ENCODE measurements at places on chromosomes 7 and 10. TPM values are rescaled to one million over a fixed set of nuclear protein-coding genes. Genes with fewer than 3 reads are reported as not detected.
A peak's percentile ranks its signal among the peaks of the same experiment; 100 is the strongest.

GRCh38 chr10:11782793-11783557 lies 40.2 kb upstream of the PROSER2 start:
- H3K4me3 ChIP-seq = no peak overlapping the region
- no peak overlapping the region for H3K27ac ChIP-seq
- H3K36me3 ChIP-seq = no peaks in the 10 kb centered on the region
- H3K27me3 ChIP-seq = peaks cover 5% of the 10 kb centered on the region
- H3K4me1 ChIP-seq = peaks cover 4% of the 10 kb centered on the region
- DNase-seq = peak; percentile 3

DNA sequence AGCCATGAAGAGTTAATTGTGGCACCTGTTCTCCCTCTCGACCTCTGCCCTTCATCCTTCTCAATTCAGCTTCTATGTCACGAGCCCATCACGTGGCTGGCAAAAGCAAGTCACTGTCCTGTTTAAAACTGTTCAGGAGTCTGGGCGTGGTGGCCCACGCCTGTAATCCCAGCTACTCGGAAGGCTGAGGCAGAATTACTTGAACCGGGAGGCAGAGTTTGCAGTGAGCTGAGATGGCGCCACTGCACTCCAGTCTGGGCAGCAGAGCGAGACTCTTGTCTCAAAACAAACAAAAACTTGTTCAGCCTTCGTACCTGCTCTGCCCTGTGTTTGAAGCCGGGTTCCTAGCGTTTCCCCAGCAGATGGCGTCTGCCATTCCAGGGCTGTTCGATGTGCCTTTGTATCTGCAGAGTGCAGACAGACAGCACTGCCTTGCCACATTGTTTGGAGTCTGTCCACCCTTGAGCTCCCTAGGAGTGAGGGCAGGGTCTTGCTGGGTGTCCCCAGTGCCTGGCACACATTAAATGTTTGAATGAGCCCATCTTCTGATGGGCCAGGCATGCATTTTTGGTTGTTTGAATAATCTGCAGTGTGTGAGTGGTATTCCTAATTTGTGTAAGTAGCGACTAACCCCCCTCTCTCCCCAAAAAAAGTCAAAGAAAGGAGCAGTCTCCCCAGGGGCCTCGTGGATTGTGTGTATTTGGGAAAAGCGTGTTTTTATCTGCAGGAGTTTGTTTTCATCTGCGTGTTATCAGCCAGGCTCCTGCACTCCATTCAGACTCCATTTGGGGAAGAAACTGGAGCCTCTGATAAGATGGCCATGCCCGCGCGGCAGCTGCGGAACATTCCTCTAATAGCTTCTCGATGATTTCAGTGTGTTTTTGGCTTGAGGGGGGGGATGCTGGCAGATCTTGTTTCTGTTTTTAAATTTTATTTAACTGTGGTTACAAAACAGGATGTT lies 61.2 kb downstream of the DNAJB6 start:
- H3K4me1 ChIP-seq = peaks cover 13% of the 10 kb centered on the region
- H3K27ac ChIP-seq = no peak overlapping the region
- H3K36me3 ChIP-seq = peaks cover 25% of the 10 kb centered on the region
- no peaks in the 10 kb centered on the region for H3K27me3 ChIP-seq
- peak; percentile 32 for DNase-seq

DNA sequence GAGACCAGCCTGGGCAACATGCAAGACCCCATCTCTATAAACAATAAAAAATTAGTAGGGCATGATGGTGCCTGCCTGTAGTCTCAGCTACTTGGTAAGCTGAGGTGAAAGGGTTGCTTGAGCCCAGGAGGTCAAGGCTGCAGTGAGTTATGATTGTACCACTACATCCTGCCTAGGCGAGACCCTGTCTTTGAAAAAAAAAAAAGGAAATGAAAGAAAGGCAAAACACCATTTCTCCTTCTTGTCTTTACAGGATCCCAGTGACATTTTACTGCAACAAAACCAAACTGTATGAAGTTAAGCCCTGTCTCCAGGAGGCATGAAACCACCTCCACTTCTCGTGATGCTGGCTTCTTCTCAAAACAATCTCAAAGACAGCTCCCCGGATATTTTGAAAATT lies 29.9 kb upstream of the PBLD start:
- no peaks in the 10 kb centered on the region for H3K27me3 ChIP-seq
- H3K27ac ChIP-seq = no peak overlapping the region
- H3K4me3 ChIP-seq = no peak overlapping the region

The PTPRN2 gene
- 0.49 TPM for total RNA-seq
